Ecto neural progenitor cell (in vitro differentiated cells): ENCODE measurements at places on chromosomes 12 and 14.

GRCh38 chr14:101028971-101029667 lies 125.6 kb upstream of the RTL1 start:
- no peak for DNase-seq

DNA sequence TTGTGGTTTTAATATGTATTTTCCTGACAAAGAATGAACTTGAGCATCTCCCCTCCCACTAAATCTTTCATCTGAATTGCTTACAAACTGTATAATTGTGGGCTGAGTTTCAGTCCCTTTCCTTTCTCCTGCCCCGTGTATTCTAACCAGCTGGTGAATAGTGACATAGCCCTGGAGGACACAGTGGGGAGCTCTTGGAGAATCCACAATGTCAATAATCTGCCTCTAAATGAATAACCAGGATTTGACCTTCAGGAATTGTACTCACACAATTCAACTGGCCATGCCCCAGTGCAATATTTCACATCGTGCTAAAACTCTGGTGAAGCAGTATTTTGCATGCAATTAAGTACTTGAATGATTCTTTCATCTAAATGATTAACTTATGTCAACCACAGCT lies 177.2 kb downstream of the C12orf42 start:
- no peak for DNase-seq

- DNase-seq: no peak
These were observed 21.9 kb downstream of the TRIM9 start for GRCh38 chr14:51072976-51073375.

GRCh38 chr12:86233126-86233525 lies 23.1 kb downstream of the MGAT4C start:
- DNase-seq: no peak

DNA sequence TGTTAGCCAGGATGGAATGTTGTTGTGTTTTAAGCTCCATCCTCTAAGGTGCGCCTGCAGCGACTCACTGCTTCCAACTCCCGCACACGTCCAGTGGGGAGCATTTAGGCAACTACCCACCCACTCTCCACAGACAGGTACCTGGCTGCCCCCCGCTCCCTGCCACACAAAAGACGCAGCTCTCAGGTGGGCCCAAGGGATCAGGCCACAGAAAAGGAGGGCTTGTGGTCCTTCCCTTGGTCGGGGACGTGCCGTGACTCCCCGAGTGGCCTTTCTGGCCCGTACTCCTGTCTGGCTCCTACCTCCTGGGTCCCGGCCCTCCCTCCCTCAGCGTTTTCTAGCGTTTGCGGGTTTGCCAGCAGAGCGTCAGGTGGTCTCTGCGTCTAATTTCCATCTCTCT lies 16.2 kb downstream of the TEDC1 start:
- no peak for DNase-seq

DNA sequence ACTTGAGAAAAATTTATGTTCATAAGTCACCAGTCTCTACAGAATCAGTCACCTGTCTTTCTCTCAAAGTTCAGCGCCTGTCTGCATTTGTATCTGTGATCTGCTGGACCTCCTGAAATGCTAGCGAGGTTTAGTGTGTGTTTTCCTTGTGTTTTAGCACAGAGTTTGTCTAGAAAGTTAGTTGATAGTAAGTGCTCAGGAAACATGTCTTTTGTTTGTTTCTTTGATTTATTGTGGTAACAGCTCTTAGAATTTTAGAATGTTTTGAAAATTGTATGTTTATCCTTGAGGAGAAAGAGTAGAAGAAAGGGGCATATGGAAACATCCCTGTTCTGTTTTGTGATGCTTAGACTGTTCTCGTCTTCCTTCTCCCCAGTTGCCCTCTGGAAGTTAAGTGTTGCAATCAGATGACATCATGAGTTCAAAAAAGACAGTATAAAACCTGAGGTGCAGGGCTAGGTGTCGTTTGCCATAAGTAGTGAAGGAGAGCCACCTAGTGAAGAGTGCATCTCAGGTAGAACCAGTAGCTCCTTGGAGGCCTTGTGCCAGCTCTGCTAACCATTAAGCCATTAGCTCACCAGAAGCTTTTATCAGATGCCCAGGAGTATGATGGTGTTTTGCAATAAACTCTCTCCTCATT lies 44.8 kb downstream of the FBXW8 start:
- no peak for DNase-seq
